ENCODE measurements at places on chromosomes 12 and 14.

DNA sequence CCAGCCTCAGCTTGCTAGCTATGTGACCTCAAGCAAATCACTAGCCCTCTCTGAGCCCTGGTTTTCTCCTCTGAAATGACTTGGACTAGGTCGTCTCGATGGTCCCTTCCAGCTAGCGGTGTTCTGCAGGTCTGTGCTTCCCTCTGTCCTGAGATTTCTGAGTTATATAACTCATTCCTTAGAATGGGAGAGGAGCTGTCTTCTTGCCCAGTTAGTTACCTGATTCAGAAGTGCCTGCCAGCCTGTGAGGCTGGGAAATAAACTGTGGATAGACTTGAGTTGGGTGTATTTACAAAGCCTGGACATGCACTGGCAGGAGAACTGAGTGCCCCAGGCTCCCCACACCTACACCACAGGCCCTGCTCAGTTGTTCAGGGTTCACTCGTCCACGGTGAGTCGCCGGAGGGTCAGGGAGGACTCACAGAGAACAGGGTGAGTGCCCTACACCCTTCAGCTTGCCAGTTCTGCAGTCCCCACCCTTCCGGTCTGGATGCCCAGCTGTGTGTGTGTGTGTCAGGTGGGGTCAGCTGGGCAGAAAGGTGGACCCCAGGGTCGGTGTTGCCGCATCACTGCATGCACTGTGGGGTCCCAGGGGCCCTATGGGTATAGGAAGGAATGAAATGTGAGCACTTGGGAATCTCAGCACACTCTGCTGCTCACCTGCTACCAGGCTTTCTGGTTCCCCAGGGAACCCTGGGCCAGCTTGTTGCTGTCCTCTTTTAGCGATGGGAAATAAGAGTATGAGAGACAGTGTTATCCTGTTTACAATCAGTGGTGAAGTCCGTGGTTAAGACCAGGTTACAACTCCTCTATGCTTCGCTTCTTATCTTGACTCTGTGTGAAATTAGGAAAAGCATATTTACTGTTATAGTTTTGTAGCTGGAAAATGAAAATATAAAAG, 348.2 kb downstream of the DPF3 start:
- DNase-seq, result no peak

- no peak for DNase-seq
These were observed 17.9 kb upstream of the KTN1 start for GRCh38 chr14:55562135-55562534.

DNA sequence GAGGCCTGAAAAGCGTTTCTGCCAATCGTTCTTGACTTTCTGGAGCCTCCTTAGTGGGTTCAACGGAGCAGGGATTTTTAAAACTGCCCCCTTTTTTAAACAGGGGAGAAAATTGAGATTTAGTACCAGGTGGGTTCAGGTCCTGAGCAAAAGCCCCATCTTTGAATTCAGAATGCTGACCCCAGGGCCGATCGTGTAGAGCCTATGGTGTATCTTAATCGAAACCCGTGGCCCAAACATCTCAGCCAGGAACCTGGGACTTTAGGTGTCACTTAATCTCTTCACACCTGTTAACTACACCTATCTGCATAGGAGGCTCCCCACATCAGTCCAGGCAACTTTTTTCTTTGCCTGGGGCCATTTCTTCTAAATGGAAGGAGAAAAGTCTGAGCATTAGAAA, 6.4 kb upstream of the TBX5 start:
- no peak for DNase-seq

GRCh38 chr12:98295681-98296080, 219.7 kb upstream of the TMPO start:
- DNase-seq, result no peak

DNA sequence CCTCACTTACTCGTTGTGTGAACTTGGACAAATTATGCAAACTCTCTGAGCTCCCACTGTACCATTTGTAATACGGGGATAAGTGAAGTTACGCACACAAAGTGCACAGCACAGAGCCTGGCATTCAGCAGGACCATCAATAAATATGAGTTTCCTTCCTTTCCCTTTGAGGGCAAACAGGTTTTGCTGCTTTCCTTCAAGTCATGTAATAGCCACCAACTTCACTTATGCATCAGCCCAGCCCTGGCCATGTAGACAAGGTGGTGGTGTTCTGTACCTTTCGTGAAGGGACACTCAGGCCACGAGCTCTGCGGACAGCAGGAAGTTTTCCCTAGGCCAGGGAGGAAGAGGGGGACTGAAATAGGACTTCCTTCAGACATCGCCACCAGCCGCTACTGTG, 272.7 kb downstream of the CACNA1C start:
- no peak for DNase-seq

GRCh38 chr14:85438481-85438942, 91.4 kb upstream of the FLRT2 start:
- DNase-seq, result no peak

GRCh38 chr14:89493877-89494634, 77.0 kb upstream of the FOXN3 start:
- peak; percentile 43 for DNase-seq

DNA sequence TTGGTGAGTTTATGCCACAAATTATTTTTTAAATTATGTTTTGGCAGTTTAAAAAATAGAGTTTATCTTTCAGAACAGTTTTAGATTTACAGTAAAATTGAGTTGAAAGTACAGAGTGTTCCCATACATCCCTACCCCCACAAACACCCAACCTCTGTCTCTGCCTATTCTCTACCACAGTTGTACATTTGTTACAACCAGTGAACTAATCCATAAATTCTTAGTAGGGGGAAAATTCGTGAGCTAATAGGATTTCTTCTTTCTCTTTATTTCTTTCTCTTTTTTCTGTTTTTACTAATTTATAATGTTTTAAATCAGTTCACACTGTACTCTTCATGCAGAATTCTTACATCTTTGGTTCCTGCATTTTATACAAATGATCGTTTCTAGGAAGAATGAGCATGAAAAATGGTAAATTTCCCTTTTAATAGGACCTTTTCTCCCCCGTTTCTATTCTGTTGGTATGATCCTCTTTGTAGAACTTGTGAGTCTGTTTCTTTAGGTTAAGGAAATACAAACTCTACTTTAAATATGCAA, 56.7 kb downstream of the MIPOL1 start:
- no peak for DNase-seq

DNA sequence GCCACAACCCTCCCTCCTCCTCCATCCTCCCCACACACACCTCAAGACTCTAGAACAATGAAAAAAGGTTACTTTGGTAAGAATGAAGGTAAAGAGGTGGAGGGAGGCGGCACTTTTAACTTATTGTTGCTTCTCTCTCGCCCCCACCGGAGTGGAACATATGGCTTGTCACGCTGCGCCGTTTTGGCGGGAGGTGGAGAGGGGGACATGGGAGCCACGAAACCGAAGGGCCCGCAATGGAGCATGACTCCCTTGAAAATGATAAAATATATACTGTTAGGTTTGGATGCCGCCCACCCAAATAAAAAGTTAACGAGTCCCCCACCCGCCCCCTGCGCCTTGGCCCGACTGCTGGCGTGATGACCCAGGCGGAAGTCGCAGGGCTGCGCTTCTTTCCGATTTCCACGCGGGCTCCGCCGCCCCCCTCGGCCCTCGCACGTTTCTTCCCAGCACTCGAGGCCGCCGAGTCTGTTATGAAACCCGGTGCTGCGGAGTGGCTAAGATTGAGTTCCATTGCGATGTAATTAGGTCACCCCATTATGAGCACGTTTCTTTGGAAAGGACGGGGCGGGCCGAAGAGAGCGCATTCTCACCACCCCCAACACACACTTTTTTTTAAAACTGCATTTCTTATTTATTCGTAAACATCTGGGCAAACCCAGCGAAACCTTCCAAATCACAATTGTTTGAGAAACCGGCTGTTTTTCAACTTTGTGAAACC, 1.4 kb upstream of the ZFP36L1 start:
- peak; percentile 67 for DNase-seq

DNA sequence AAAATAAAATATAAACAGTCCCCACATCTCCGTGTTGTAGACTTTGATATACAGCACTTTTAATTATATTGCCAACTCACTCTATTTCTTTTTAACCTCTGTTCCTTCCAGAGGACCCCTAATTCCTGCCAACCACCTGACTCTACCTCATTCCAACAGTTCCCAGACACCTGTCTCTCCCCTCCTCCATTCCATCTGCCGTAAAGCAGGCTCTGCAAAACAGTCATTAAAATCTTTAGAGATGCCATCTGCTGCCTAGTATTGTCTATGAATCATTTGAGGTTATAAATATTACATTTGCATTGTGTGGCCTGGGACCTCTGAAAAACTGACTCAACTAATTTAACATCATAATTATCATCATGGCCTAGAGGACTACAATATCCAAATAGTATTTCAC, 148.8 kb upstream of the DCN start:
- DNase-seq, result no peak

DNA sequence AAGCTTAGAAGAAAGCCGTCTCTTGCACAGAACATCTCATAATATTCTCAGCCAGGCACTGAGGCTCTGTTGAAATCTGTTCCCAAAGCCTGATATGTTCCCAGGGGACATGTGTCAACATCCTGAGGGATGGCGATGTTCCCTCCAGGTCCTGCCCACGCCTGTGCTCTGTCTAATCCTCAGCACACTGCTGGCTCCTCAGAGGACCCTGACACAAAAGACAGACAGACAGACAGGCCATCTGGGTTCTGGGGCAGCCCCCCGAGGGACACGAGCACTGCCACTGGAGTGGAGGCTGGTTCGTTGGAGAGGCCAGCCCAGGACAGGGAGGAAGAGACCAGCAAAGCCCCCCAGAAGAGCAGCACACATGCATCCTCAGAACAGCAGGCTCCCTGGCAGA, 27.8 kb downstream of the CHGA start:
- DNase-seq, result no peak

Data from left renal pelvis (tissue), 4 donors.